Iris pigment epithelial cell (primary cell): ENCODE measurements at places on chromosomes 2 and 18.

DNA sequence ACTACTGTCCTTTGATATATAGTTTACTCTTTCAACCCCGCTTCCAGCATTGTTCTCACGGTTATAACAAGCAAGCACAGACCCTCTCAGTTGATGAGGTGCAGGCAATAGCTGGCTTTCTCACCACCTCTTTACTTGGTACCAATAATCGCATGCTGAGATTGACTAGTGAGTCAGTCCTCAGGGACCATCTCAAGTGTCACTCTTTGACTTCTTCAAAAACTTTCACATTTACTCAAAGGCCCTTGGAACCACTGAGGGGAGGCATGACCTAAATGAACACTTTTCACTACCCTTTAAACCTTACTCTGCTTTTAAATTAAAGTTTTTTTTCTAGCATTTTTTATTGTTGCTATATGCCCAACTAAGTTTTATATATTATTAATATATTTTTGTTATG, 101.8 kb downstream of the DAW1 start:
- DNase-seq, result no peak

GRCh38 chr18:56568986-56569385, 69.4 kb downstream of the TXNL1 start:
- no peak for DNase-seq

- DNase-seq, result no peak
Measured at GRCh38 chr2:230877759-230878598, 13.2 kb downstream of the ITM2C start.

DNA sequence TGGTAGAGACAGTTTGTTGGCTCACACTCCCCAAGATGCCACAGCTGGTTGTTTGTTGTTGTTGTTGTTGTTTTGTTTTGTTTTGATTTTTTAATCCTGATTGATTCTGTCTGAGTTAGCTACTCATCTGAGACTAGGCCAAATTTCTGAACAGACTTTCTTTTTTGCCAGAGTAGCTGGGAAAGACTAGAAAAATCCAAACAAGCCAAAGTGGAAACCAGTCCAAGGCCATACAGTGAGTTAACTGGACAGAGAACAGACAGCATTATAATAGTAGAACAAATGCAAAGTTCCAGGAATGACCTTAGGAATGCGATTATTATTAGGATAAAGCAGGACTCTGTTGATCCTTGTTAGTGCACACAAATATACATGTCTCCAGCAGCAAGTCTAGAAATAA, 43.8 kb upstream of the CYP26B1 start:
- DNase-seq, result no peak

DNA sequence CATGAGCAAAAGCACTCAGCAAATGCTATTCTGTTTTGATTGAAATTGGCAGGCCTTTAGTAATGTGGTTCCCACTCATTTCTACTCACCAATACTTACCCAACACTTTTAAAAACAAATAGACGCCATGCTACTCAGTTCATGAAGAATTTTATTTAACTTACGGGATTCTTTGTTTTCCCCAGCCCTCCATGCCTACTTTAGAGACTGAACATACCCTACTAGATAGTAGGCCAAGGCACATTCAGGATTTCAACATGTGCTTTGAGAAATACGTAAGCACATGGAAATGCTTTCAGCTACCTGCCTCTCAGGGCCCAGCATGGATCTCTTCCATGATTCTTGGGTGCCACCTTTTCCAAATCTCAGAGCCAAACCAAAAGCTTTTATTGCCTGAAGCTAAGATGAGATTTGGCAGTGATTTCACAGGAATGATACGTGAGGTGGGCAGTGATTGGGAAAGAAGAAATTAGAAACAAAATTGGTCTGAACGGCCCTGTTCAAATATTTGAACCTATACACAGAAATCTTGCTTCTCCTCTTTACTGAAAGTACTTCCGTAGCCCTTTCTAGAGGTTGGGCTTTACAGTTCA, 31.4 kb downstream of the NAPG start:
- DNase-seq, result no peak

GRCh38 chr18:45103319-45104048, 422.8 kb downstream of the SETBP1 start:
- no peak for DNase-seq

DNA sequence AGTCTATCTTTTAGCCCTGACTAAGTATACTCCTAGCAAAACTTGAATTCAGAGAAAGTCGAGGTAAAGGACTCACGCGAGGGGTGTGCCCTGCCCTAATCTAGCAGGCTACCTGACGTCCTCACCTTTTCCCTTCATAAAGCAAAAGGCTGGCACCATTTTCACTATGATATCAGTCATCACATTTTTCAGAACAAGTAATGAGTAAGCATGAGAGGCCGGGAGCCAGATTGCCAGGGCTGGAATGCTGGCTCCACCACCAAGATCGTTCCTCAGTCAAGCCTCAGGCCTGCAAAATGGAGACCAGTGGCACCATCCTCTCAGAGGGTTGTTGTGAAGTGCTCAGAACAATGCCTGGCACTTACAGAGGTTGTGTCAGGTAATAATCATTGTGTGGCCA, 18.7 kb upstream of the NCKAP5 start:
- DNase-seq, result no peak

DNA sequence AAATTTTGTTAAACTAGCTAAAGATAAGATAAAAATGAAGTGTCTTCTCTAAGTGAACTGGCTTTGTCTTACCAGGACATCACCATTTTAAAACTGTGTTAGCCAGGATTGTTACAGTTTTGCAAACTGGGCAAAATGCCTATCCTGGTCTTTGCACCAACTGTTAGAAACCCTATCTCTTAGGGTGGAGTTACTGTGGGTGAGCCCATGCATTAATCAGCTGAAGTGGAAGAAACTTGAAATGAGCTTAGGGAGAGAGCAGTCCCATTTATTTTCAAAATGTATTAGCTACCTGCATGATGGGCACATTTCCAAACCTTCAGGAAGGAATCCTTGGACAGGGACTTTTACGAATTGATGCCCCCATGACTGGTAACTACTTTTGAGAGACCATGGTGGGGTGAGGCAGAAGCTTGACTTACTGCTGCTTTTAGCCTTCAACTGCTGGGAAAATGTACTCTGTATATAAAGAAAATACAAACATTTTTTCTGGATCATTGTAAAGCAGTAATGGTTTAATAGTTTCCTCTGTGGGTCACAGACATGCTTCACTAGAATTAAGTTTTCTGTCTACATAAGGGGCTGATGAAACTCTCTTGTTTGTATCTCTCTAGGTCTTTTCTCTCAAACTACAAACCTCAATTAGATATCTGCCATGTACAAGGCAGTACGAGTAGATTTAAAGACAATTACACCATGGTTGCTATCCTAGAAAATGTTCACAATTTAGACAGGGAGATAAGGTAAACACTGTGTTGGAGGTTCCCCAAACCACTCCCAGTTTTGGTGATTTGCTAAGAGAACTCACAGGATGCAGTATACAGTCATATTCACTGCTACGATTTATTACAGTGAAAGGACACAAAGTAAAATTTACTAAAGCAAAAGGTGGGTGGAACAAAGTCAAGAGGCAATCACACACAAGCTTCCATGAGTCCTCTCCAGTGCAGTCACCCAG, 321.4 kb upstream of the MMADHC start:
- DNase-seq, result peak; percentile 79

- no peak for DNase-seq
Measured at GRCh38 chr2:183740241-183740640, 616.0 kb downstream of the NUP35 start.

DNA sequence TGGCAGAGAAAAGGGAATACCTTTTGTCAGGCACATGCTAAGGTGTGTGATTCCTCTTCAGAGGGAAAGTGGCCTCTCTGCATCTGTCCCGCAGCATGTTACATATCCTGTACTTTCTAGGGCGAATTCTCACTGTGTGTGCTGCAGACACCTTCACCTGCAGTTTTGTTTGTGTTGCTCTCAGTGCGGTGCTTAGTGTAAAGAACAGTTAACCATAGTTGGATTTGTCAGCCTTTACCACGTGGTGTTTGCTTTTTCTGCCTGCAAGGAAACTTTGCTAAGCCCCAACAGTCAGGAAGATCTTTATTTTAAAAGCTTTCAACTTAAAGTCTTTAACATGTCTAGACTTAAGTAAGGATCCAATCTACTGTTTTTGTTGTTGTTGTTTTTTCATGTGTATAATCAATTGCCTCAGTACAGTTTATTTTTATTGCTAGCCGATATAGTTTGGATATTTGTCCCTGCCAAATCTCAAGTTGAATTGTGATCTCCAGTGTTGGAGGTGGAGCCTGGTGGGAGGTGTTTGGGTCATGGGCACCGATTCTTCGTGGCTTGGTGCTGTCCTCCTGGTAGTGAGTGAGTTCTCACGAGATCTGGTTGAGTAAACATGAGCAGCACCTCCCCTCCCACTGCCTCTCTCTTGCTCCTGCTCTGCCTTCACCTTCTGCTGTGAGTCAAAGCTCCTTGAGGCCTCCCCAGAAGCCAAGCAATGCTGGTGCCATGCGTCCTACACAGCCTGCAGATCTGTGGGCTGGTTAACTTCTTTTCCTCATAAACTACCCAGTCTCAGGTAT, 90.6 kb downstream of the SNTG2 start:
- no peak for DNase-seq

GRCh38 chr2:240731178-240731545, 39.5 kb downstream of the AQP12A start:
- DNase-seq, result no peak

GRCh38 chr2:7620255-7620654, 703.0 kb downstream of the RNF144A start:
- no peak for DNase-seq

- DNase-seq, result no peak
Measured at GRCh38 chr2:134080386-134081089, 173.3 kb upstream of the MGAT5 start.

GRCh38 chr2:119256582-119256921, 32.9 kb downstream of the STEAP3 start:
- DNase-seq, result no peak

- peak; percentile 4 for DNase-seq
Measured at GRCh38 chr2:79876430-79876829, 363.6 kb downstream of the CTNNA2 start.

GRCh38 chr18:1585881-1586488, 681.3 kb downstream of the ADCYAP1 start:
- DNase-seq, result peak; percentile 46

DNA sequence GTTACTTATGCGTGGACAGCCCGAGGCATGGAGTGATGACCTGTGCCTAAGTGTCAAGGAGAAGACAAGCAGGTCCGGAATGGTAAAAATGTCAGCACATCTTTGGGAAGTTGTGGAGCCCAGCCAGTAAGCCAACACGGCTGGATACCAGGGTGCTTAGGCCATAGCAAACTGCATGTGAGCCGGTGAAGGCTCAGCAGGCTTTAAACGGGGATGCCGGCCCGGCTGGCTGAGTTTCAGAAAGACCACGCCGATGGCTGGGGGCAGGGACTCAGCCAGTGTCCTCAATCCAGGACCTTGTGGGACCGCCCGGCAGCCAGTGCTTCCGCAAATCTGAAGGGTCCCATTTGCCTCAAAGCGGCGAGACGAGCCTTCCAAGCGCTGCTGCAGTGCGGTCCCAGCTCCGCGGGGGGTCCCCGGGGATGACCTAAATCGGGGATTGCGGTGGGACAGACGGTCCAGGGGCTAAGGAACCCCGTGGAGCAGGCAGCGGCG, 946 bp upstream of the AGAP1 start:
- peak; percentile 17 for DNase-seq

DNA sequence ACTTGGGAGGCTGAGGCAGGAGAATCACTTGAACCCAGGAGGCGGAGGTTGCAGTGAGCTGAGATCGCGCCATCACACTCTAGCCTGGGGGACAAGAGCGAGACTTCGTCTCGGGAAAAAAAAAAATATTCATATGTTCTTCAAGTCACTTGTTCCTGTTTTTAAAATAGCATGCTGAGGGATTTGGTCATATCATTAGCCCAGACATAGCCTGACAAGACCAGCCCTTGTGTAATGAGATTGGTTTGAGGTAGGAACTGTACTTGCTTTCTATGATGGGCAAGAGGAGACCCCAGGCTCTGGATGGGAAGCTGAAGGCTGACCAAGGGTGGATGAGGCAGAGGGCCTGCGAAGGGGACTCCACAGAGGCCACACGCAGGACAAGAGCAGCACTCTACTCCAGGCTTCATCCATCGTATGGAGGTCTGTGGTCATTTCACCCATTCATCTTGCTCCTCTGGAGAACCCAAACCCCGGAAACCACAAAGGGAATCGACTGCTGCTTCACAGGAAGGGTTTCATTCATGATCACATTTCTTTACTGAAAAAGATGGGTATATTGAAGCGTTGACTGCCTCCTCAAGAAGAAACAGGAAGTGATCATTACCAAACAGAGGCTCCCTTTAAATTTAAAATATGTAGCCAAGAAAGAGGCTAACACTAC, 87.1 kb upstream of the ZNF397 start:
- no peak for DNase-seq

DNA sequence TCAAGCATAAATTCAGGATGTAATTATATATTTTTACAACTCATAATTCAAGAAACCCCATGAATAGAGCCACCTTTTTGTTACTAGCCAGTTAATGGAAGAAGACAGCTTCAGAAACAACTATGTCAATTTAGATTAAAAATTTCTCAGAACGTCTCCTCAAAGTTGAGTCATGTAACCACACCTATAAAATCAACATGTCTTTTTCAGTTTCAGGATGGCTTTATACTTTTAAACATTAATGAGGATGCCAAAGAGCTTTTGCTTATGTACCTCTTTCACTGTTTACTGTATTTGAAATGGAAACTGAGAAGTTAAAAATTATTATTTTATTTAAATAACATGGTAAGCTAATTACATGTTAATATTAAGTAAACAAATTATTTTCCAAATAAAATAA, 280.1 kb downstream of the PTH2R start:
- DNase-seq, result no peak

DNA sequence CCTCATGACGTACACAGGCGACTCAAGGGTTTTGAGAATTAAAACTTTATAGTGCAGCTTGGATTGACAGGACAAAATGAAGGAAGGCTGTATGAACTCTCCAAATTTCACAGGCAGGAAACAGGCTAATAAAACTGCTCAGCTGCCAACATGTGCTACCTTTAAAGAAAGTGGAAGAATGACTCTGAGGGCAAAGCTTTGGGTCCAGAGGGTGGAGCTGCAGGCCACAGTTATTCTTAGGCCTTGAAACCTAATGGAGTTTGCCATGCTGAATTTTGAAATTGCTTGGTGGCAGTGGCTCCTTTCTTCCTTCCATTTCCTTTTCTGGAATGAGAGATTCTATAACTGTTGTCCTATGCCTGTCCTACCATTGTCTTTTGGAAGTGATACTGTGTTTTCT, 34.8 kb downstream of the HAT1 start:
- DNase-seq, result no peak

DNA sequence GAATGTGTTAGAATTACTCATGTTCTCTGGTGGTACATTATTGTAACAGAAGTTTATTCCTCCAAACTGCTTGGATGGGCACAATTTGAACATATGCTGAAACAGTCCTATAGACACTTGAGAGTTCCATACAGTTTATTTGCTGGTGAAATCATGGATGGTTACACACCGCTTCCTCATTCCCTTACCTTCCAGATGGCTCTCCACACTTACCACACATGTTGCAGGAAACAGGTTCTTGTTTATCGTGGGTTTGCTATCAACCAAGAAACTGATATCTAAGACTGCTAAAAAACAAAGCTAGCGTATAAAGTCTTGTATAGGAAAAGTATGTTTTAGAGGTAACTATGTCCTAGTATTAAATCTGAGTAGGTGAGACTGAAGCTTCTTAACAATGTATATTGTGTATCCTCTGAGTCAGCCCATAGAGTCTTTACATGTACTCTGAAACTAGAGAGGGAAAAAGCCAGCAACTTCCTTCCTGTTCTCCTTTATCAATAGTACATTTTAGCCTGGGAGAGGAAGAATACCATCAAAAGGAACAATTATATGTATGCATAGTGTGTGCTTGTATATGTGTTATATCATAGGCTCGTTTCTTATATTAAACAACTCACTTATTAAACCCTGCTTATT, 313.1 kb downstream of the PLCL1 start:
- DNase-seq, result no peak
